ENCODE measurements at places on chromosomes 7 and 10.

DNA sequence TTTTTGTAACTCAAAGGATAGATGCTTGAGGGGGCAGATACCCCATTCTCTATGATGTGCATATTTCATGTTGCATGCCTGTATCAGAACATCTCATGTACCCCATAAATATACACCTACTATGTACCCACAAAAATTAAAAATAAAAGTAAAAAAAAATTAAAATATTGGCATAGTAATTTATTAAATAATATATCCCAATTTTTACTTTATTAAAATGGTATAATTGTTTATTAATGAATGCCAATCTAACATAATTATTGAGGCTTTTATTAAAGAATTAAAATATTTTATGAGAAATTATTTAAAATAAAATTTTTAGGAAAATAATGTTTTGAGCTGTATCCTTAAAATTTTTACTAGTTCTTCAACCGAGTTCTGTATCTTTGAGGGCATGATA, 18.9 kb upstream of the HBP1 start:
- DNase-seq, result no peak

DNA sequence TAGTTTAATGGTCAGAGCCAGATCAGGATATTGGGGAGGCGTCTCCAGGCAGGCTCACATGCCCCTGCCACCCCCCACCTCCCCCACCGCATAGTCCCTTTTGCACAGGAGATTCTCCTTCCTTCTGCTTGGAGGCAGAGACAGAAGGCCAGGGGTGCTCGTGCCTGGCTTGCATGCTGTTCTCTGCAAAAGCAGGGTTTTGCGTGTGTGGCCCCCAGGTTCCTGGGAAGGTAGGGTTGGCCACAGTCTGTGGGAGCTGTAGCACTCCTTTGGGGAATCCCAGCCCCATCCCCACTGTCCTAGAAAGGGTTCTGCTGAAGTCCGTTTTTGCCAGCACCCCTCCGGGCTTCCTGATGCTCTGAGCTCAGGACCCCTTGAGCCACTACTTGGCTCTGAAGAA, 1.9 kb upstream of the TCERG1L start:
- no peak for DNase-seq

GRCh38 chr10:51422311-51423120, 276.9 kb downstream of the CSTF2T start:
- no peak for DNase-seq

DNA sequence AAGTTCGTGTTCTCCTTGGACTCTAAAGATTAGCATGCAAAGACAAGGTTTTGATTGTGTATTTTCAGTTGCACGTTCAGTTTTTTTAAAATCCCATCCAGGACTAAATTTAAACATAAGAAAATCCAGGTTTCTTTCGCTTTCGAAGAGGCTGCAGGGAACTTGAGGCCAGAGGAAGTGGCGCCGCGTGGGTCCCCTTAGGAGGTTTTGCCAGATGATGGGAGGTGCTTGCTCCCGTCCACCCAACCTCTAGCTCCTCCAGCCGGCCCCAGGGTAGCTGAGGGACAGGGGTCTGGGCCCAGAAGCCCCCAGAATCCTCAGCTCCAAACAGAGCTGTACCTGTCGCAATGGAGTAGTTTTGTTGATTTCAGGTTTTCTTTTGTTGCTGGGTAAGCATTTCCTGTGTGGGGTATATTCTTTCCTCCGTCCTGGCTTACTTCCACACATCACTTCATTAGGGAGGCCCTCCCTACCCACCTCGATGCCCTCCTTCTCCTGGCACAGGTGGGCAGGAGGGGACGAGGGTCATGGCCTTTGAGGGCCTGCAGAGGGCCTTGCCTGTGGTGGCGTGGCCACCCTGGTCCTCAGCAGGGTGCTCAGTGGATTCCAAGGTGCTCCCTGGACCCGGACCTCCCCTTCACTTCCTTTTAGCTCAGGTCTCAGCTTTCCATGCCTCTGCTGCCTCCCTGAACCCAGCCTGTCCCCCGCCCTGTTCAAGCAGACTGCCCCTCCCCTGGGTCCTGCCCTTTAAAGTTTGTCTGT, 32.6 kb downstream of the LHPP start:
- DNase-seq, result no peak

DNA sequence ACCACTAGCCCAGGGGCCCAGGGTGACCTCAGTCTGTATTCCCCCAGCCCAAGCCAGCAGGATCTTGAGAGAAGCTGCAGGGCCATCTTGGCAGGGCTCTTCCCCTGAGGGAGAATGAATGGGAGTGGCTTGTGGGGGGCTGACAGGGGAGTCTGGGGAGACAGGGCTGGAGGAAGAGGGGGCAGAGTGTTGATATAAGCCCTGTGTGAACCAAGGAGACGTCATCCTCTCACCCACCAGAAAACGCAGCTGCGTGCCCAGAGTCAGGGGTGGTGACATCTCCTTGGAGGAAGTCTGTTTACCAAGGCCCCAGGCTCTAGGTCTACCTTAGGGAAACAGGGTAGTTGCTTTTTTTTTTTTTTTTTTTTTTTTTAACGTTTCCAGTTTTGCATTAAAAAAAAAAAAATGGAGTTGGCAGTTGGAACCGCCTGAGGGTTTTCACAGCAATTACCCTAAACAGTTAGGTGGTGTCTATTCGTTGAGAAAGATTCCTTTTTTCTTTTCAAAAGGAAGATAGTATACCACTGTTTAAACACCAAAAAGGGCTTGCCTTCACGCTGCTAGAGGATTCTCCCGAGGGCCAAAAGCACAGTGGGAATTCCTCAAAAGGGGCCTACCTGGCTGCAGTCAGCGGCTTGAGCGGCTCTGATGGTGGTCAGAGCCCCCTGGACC, 113.8 kb downstream of the PRPF18 start:
- DNase-seq, result no peak

- peak; percentile 37 for DNase-seq
Measured at GRCh38 chr7:143885951-143886350, 16.0 kb downstream of the TCAF1 start.

- no peak for DNase-seq
Measured at GRCh38 chr10:92001581-92001980, 78.0 kb downstream of the BTAF1 start.

- DNase-seq, result no peak
Measured at GRCh38 chr7:13991791-13992595, 2.5 kb upstream of the ETV1 start.

DNA sequence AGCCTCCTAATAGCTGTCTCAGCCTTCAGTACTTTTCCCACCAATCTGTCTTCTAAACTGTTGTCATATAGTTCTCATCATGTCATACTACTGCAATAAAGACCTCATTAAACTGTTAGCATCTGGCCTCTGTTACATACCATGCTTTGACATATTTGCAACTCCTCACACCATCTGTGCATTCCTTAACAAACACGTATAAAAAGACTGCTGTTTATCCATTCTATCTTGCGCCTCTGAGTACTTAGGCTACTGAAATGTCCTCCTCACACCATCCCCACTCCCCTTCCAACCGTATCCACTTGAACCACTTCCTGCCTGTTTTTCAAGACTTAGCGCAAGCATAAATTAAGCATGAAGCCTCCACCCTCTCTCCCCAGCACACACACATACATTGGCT, 41.6 kb downstream of the SLC16A9 start:
- no peak for DNase-seq

DNA sequence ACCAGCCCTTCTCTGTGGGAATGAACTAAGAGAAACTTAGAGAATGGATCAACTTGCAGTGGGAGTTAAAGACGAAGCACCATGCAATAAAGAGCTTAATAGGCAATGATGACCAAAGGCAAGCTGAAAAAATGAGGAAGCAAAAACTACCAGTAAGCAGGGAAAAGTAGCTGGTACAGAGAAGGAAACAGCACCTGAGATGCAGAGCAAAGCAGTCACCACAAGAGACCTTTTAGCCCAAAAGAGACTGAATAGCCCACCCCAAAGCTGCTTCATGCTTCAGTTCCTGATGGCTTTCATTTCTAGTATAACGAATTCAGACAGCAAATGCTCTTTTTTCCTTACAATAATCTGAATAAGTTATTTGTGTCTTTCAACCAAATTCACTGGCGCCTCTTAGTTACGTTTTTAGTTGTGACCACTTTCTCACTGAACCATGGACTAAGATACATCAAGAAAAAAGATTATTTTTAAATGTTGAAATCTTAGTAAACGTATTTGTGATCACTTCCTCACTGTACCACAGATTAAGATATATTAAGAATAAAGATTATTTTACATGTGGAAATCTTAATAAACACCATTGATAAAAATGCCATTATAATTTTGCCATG, 76.0 kb downstream of the USP6NL start:
- no peak for DNase-seq

DNA sequence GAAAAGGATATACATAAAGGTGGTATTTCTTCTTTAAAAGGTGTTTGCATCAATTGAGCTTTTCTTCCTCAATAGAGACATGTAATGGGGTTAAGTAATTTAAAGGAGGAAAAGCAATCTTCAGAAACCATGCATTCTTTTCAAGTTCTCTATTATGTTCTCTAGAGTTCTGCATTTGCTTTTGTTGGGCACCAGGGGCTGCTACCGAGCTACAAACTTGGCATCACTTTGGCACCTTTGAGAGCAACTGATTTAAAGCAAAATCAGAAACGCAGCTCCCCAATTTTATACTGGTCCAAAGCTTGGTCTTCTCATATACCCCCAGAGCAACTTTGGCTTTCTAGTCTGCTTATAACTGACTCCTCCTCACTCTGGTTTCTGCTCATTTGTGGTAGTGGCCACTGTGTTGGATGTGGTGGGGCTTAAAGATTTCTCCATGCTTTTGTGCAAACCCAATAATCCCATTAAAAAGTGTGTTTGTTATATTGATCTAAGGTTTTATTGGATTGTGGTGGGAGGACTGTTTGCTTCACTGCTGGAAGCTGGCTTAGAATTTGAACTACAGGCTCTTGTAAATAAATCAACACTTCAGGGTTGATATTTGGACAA, 712.1 kb downstream of the PHTF2 start:
- DNase-seq, result peak; percentile 38

- peak; percentile 31 for DNase-seq
Measured at GRCh38 chr10:133608855-133609254, 17.7 kb downstream of the FRG2B start.

DNA sequence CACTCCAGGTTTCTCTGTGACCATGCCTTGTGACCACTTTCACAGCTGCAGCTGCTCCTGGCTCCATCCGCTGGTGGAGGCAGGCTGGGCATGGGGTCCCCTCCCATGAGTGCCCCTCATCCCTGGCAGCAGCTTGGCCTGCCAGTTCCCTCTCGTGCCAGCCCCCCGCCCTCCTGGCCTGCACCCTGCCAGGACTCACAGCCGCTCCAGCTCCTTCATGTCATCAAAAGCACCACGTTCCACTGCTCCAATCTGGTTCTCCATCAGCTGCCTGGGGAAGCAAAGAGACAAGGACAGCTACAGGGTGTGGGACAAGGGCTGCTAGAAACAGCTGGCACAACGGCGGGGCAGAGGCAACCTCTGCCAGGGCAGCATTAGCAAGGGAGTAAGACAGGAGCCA, 22.6 kb downstream of the SLIT1 start:
- no peak for DNase-seq

DNA sequence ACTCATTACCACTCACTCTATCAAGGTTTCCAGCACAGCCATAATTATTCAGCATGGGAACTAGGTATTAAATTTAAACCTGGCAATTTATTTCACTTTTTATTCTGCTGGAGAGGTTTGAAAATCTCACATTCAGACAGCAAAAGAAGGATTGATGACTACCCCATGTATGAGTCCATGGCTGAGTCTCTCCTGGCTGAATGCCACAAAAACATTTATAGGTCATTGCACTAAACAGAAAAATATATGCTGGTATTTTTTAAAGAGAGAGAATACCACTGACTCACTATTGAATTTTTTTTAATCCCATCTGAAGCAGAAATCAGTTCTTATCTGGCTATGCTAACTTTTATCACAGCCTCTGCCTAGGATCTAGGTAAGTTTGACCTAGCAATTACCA, 336.3 kb downstream of the PPP1R3A start:
- no peak for DNase-seq

DNA sequence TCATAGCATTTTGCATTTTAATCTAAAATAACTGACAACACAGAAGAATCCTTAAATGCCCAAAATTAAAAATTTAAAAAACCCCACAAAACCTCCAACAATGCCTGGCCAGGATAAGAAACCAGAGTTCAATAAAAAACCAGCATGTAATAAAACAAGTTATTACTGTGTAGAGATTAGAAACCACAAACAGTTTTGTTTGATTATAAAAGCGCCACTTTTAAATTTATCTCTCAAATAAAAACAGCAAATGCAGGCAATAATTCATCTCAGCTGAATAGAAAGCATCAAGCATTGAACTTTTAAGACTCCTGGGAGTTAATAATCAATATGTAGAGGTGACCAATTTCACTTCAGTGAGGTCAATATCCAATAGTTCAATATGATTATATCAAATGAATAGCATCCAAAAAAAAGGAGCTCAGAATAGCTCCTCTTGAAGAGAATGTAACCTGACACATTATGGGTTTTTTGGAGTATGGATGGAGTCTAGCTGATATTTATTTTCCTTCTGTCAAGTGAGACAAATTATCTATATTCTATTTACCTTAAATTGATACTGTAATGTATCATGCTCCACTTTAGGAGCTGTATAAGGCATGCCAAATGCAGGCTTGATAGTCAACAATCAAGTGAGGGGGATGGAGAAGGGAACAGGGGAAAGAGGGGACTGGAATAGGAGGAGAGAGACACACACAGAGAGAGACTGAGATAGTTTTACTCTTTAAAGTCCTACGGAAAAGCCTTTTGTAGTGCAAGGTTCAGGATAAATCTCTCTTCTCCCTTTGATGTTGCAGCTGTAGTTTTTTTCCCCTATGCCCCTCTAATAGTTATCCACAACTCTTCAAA, 130.9 kb downstream of the RSU1 start:
- no peak for DNase-seq

DNA sequence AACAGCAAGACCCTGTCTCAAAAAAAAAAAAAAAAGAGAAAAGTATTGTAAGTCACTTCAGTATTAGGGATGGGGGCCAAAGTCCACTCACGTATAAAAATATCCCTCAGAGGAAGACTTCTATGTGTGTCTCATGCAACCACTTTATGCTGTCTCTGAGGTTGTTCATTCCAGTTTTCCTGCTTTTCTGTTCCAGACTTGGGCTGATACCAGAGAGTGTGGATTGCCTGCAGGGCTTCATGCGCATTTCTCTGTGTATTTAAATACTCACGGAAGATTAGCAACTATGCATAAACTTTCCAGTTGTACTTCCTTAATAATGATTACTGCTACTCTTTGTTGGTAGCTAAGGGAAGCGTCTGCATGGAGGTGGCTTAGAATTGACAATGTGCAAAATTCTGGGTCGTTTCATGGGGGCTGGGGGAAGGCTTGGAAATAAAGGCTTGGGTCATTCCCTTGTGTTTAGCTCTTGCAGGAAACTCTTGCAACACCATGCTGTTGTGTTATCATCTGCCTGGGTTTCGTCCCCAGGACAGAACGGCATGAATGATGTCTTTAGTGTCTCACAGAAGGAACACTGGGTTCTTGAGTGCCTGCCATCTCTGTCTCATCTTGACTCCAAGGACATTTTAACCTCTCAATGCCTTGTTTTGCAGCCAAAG, 54.1 kb downstream of the KIAA1217 start:
- DNase-seq, result no peak
